ENCODE measurements at places on chromosomes 2 and 18.

- peak; percentile 91 for DNase-seq
These were observed 2.9 kb upstream of the ID2 start for GRCh38 chr2:8678731-8679566.

- DNase-seq: no peak
These were observed 9.7 kb downstream of the ATP8B1 start for GRCh38 chr18:57793302-57793986.

DNA sequence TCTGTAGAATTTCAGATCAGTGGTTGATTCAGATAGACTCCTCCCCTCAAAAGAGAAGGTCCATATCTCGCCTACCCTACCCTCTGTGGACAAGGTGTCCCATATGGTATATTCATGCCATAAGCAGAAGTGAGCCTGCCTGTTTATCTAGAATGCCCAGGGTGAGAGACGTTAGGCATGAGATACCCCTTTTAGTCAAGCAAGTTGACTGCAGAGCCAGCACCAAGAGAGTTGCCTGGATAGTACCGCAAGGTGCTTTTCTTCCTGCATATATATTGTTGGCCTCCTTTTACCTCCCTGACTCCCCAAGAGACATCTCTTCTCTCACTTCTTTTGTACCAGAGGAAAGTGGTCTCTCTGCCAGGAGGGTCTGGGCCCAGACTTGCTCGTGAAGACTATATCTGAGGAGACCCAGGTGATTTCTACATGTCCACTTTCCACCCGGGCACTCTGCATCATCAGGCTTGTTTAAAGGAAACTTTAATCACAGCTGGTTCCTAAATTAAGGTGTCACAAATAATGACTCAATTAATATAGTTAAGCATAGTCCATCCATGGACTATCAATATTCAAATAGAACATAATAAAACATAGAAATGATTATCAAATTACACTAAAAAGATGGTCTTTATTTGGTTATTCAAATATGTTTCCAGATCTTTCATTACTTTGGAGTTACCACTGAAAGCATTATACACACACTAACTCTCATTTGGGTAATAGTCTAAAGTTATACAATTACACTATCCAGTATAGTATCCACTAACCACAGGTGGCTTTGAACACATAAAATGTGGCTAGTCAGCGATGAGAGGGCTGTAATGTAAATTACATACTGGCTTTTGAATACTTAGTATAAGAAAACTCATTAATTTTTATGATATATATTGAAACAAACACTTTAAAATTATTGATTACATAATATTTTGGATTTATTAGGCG lies 4.1 kb downstream of the ITGA4 start:
- DNase-seq: no peak

DNA sequence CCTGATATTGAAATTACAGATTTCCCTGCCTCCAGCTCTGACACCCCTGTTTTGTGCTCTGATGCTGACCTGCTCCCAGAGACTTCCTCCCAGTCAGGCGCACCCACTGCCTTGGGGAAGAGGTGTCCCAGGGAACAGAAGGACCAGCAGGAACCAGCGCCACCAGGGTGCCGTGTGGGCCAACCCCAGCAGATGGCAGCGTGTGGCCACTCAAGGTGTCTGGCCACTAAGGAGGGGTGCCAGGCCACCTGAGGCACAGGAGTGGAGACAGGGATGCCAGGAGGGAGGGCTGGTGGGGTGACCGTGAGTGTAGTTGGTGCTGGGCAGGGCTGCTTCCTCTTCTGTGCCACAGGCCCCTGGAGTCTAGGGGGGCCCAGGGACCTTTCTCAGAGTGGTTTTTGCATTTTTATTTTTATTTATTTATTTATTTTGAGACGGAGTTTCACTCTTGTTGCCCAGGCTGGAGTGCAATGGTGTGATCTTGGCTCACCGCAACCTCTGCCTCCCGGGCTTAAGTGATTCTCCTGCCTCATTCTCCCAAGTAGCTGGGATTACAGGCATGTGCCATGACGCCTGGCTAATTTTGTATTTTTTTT lies 56.0 kb downstream of the TEX44 start:
- peak; percentile 49 for DNase-seq

DNA sequence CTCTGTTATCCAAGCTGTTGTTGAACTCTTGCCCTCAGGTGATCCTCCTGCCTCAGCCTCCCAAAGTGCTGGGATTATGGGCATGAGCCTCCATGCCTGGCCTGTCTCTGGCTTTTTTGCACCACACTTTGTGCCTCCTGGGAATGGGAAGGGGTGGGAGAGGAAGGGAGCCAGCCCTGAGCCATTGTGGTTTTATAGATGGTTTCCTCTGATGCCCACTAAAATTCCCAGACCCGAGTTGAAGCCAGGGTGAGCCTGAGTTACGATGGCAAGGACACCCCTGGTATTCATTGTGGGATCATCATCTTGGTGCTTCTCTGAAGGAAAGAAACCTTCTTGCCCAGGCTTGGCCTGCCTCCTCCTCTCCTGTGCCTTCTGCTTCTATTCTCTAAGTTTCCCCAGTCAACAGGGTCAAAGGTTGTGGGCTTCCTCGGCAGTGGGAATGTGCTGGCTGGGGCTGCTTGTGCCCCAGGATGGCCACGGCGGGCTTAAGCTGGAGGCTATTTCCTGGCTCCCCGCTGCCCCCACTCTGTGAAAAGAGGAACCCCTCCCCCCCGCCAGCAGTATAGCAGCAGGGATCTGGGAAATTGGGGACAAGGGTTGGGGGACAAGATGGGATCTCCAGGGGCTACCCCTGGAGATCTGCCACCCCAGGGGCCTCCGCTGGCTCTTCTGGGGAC lies 106.2 kb downstream of the STPG4 start:
- DNase-seq: no peak

DNA sequence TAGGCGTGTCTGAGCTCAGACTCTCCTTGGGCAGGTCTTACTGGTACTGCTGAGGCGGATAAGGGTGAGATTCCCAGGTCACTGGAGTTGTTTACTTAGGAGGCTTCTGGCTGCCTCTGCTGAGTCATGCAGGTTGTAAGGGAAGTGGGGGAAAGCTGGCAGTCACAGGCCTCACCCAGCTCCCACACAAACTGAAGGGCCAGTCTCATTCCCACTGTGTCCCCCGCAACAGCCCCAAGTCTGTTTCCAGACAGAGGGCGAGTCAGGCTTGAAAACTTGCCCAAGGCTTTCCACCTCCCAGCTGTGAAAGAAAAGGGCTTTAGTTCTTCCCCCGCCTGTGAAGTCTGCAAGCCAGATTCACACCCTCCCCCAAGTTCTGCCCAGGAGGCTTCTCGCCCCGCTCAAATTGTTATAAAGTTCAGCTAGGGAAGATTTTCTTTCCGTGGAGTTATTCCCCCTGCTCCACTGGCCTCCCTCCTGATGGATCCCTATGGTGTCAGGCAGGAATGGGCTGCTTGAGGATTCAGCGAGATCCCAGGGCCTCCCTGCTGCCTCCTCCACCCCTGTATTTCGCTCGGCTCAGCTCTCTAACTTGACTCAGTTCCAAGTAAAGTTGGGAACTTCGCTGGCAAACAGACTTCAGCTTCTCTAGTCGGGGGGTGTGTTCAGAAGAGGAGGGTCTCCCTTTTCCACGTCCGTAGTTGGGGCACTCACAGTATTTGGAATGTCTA lies 248.6 kb downstream of the NR4A2 start:
- DNase-seq: no peak
